ENCODE measurements at places on chromosomes 12 and 14.

- DNase-seq, result peak; percentile 8
These were observed 18.7 kb downstream of the TSHR start for GRCh38 chr14:80973931-80974641.

DNA sequence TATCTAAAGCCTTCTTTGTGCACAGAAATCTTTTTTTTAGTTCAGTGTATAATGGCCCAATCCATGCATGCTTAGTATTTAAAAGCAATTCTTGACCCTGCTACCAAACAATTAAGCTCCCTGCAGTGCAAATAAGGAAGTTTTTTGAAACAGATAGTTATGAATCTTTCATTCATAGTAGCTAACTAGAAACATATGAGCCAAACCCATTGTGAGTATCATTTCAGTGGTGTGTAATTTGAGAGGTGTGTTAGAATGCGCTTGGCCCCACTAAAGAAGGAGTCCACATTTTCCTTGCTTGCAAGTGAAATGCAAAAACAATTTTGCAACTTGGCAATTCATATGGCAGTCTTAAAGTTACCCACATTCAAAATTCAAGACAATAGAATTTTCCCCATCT, 14.4 kb downstream of the EPS8 start:
- no peak for DNase-seq

GRCh38 chr12:67415473-67415872, 146.3 kb downstream of the CAND1 start:
- DNase-seq, result no peak

DNA sequence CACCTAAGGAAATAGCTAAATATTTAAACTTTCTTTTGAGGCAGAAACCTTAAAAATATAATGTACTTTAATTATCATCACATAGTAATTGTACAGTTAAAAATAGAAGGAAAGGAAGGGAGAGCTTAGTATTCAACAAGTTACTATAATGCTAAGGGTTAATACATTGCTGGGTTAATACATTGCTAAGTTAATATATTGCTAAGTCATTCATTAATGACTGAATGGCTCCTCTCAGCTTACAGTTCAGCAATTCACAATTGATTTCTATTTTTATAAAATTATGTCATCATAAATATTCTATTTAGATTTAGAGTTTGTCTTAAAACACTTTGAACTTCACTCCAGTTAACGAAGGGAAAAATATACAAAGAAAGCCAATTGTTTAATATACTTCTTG, 207.9 kb downstream of the BMP4 start:
- no peak for DNase-seq

DNA sequence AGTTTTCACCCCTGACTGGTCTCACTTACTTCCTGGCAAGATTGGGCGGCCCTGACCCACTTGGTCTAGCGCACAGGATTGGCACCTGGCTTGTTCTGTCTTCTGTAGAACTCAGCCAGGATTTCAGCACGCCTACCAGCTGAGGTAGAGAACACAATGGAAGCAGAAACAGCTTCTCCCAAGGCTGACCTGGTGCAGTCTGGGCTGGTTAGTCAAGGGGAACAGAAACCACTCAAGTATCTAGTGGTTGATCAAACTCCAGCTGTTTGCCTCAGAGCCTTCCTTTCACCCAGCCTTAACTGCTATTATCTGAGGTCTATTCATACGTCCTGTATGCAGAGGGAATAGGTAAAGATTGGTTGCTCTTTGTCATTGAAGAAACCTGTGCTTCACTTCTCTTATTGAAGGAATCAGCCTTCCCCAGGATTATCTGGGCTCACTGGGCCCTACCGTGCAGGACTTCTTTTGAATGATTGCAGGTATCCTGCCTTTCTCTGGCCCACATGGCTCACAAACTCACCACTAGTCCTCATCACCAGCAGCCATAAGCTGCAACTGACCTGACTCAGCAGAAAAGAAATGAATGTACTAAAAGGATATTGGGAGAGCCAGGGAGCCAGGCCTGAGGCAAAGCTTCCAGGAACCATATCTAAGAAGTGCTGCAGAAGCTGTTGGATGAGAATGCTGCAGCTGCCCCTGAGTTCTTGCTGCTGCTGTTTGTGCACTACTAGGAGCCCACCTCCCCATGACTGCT, 2.5 kb upstream of the PLEKHD1 start:
- DNase-seq, result no peak

- DNase-seq, result no peak
These were observed 45.6 kb upstream of the SMCO2 start for GRCh38 chr12:27400856-27401354.

DNA sequence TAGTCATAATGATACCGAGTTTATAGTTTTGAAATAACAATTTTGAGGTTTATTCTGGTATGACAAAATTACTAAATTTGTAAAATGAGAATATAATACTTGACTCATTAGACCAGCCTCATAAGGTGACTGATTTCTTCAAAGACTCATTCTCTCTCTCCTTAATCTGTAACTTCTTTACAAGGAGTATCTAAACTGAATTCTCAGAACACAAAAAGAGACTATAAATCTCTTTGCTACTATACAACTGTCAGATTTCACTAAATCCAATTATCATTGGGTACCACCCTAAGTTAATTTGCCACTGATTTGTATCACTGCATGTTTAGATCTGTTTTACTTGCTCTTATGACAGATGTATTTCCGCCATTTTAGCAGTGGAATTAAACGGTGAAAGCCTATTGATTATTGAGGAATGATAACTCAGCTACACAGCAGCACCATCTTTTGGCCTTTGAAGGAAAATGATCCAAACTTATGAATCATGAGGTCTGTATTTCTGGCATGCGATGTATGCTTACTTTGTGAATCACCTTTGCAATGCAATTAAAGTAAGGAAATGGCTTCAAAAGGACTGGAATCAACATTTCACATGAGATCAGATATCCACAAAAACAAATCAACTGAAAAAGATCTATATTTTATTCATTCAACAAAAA, 161.2 kb downstream of the RERGL start:
- DNase-seq, result no peak

GRCh38 chr12:26870491-26871419, 37.8 kb upstream of the ITPR2 start:
- DNase-seq, result no peak

GRCh38 chr14:56794557-56795283, 15.6 kb downstream of the OTX2 start:
- DNase-seq, result no peak

- no peak for DNase-seq
These were observed 141.0 kb downstream of the SLC15A4 start for GRCh38 chr12:128682548-128683275.

DNA sequence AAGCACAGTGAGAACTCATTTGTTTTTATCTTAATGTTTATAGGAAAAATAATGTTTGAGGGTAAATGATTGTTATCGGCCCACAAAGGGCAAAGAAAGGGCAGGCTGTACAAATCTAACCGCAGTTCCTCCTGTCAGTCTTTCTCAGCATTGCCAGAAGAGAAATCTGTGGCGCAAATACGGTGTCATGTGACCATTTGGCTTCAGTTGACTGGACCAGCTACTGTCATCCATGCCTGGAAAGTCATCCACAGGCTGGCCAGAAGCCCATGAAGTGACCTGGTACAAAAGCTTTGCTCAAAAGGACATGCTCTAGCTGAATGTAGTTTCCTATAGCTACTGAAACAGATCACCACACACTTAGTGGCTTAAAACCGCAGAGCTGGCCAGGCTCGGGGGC, 43.6 kb downstream of the HCAR2 start:
- DNase-seq, result no peak

GRCh38 chr14:55221186-55221585, 29.8 kb upstream of the DLGAP5 start:
- no peak for DNase-seq

DNA sequence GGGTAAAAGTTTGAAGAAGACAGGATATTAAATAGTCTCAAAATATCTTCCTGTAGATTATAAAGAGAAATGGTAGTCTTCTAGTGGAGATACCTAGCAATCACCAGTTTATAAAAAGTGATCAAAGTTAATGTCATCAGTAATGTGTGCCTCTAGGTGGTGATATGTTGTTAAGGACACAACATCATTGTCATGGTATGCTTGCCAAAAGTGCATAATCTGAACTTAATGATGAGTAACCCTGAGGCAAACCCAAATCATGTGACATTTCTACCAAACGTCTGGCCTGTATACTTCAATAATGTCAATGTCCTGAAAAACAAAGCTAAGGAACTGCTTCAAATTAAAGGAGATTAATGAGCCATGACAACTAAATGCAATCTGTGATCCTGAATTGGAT, 214.7 kb downstream of the PHLDA1 start:
- no peak for DNase-seq

GRCh38 chr12:68733661-68734071, 12.3 kb upstream of the SLC35E3 start:
- no peak for DNase-seq

DNA sequence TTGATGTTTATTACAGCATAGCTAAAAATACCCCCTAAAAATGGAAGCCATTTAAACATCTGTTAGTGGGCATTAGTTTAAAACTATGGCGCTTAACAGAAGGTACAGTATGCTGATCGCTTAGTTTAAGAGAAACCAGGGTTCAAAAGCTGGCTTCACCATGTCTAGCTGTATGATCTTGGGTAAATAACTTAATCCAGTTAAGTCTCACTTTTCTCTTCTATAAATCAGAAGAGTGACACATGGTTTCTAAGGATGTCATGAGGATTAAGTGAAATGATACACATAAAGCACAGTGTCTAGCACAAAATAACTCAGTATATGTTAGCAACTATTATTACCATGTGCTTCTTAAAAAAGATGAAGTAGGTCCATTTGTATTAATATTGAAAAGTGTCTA, 38.7 kb downstream of the STK38L start:
- no peak for DNase-seq

- no peak for DNase-seq
These were observed 82.8 kb upstream of the KCNA1 start for GRCh38 chr12:4826909-4827308.

DNA sequence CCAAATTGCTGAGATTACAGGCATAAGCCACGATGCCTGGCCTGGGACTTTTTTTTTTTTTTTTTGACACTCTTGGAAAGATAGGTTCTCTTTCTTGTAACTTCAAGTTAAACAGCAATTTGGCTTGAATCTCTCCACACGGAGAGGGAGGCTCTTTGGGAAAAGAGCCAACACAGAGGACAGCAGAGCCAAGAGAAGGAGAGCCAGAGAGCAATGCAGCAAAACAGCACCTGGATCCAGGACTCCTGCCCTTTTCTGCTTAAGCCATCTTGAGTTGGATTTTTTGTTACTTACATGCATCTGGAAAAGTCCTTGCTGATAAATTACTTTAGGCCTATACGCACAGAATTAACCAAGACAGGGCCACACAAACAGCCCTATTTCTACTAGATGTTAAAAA, 176.8 kb downstream of the APAF1 start:
- no peak for DNase-seq

GRCh38 chr14:64784006-64784405, 79.8 kb downstream of the PLEKHG3 start:
- no peak for DNase-seq

- no peak for DNase-seq
These were observed 48.4 kb downstream of the ELK3 start for GRCh38 chr12:96242597-96242996.

- DNase-seq, result no peak
These were observed 1.4 kb upstream of the KERA start for GRCh38 chr12:91059211-91059610.

DNA sequence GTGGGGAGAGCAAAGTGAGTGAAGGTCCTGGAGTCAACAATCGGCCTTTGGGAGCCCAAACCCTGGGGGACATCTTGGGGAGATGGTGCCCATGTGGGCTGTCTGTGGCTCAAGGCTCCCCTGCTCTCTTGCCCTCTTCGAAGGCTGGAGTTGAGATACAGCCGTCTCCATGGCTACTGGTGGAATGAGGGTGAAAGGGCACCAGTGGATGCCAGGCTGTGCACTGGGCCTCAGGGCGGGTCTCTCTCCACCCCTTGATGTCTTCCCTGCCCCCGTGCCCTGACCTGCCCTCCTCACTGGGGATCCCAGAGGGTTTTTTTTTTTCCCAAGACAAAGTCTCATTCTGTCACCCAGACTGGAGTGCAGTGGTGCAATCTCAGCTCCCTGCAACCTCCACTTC, 2.0 kb upstream of the ANKRD9 start:
- DNase-seq, result no peak

- no peak for DNase-seq
These were observed 9.3 kb downstream of the AMN start for GRCh38 chr14:102931580-102932285.

- DNase-seq, result no peak
These were observed 22.6 kb upstream of the DUSP16 start for GRCh38 chr12:12585115-12585863.

DNA sequence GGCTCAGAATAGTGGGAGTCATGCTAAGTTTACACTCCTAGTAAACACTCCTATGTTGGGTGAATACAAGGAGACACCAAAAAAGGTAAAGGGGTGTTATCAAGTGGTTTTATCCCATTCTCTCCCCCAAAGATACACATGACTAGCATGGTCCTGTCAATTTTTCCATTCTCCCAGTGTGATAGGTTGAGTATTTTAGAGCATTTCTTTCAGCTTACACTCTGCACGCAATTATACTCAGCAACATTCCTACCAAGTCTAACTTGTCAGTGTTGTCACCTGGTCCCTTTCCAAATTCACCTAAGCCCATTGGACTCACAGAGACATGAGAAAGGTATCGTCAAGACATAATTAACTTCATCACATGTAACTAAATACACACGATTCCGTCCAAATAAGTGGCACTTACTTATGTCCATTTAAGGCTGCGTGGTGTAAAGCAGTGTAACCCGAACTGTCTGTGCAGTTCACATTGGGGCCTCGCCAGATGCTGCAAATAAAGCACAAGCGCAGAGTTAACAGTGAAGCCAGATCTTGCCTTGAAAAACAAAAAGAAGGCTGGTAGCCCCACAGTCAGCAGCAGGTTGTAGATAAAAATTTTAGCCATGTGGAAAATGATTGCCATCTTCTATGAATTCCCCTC, 159.7 kb downstream of the ANKS1B start:
- DNase-seq, result no peak

Data from central memory CD4-positive, alpha-beta T cell (primary cell).